ENCODE measurements at places on chromosomes 1 and 21.

GRCh38 chr1:151684128-151684527 lies 32.5 kb downstream of the CELF3 start:
- no peak for DNase-seq

DNA sequence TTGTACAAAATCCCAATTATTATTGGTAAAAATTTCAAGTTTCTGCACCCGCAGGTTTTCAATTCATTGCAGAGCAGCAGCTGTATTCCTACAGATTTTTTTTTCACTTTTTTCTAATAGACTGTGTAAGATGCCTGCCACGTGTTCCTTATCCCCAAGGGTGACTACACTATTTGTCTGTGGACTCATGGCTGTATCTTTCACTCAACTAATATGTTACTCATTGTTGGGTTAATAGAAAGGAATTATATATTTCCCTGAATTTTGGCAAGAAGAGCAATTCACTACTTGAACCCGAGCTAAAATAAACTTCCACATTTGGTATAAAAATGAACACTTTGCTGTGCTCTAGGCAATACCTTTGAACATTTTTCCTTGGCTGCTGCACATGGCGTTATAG lies 158.7 kb downstream of the NCAM2 start:
- DNase-seq = no peak

DNA sequence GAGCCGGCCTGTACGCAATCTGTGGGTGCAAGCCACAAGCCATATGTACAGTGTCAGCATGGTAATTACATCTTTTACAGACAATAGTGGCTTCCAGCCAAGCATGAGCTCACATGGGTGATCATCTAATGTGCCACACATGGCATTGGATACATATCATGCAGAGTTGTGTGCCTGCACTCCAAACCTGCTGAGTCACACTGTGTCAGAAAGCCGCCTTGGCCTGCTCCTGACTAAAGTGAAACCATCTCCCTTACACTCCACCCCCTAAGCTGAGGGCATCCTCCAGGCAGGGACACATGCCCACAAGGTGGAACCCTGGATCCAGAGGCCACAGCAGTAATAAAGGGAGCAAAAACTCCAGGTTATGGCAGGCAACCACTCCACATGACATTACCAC lies 72.5 kb downstream of the KCNT2 start:
- no peak for DNase-seq

GRCh38 chr1:67761091-67761490 lies 72.2 kb downstream of the GNG12 start:
- DNase-seq = no peak

DNA sequence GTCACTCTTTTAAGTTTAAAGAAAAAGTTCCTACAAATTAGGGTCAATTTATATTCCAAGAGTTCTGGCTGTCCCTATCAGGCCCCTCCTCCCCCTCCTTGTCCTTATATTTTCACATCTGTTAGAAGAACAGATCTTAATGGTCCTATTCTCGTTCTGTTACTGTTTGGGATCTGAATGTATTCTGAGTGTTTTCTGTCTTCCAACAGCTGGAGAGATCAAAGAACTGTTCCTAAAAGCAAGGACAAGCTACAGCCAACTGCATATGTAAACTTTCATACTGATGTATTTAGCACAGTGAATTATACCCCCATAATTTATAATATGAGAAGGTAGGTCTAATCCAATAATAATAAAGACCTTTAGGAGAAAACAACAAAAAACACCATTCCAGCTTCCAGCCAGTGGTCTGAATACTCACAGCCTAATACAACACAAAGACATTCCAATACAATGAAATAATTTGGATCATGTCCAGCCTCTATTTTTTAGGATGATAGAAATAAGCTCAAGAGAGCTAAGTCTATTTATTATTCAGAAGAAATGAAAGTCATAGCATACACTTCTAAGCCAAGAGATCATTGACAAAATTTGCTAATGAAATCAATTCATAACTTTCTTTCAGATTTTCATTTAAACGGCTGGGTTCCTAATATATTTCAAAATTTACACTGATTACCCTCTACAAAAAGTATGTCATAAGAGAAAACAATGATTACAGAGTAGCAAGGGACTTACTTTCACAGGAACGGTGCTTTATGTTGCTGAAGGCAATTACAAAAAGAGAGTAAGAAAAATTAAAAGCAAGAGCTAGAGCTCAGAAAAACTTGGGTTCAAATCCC lies 25.3 kb downstream of the WLS start:
- no peak for DNase-seq

DNA sequence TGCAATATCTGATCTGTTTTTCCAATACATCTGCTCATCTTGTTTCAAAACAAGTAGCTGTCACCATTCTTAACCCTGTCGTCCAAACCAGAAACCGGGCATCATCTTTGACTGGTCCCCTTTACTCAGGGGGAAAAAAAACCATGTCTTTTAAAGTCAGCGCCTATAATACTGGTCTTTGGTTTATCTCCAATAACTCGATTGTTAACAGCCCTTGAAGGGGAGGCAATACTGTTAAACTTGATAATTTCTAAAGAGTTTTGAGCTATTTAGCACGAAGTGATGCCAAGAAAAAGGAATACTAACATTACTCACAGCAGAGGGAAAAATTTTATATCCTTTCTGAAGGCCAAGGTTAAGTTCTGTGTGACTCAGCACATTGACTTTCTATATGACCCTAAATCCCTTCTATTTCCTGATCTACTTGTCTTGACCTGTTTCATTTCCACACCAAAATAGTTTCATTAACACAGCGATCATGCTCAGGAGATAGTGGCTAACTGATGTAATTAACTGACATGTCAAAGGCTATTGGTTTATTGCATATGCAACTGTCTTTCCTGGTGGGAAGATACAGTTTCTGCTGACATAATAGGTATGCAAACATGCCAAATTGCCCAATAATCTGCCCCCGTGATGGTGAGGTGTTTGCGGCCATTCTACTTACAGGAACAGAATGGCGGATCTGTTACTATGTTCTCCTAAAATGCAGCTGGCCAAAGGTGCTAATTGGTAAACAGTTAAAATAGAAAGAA lies 59.1 kb downstream of the NFIA start:
- DNase-seq = no peak

DNA sequence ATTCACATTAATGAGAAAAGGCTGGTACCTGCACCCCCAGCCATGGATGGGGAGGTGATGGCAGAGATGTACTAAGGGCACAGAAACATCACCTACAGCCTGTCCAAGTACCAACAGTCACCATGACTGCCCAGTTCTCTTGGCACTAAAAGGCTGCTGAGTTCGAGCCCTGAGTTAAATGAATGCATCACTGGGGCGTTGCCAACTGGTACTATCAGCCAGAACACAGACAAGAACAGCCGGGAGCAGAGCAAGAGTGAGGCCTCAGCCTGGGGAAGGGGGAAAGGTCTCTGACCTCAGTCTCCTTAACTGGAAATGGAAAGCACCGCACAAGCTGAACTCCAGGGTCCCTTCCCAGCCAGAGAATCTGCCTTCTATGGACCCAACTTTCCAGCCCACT lies 60.5 kb downstream of the GLIS1 start:
- DNase-seq = no peak

DNA sequence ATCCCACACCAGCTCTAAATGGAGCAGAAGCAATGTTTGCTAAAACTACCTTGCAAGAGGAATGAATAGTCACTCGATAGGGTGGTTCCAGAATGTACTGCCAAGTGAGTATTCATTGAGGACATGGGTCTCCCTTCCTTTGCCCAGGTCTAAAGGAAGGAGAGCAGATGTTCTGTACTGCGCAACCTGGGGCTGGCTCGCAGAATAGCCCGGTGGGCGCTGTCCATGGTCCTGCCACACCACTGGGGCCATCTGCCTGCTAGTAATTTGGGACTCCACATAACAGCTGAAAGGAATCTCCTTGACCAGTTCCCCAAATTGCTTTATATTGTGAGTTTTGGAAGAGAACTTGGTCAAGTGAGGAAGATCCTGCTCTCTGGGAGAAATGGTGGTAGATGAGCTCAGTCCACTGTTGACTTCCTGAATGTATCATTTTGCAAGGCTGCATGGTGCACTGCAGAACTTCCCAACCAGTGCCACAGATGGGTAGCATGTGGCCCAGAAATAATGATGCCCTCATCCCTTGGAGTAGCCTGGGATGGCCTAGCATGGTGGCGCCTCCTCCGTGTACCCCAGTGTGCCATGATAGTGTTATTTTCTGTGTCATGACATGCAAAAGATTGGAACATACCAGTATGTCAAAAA lies 5.7 kb downstream of the SLC6A17 start:
- peak; percentile 59 for DNase-seq

GRCh38 chr1:117341123-117341522 lies 26.1 kb upstream of the MAN1A2 start:
- DNase-seq = no peak

GRCh38 chr1:231091415-231091814 lies 51.4 kb upstream of the FAM89A start:
- no peak for DNase-seq

DNA sequence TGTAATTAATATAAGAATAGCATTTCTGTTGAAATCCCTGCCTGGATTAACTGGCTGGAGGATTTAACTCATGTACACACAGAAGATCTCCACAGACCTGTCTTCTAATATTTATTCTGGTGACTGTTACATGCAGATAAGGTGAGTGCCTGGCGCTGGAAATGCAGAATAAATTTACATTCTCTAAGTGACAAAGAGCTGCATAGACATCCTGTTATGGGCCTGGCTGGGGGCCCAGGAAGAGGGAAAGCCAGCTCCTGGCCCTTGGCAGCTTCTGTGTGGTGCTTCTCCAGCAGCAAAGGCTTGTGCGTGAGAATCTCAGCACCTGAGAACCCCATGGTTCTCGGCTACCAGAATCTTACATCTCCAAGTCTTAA lies 446.6 kb downstream of the PTPRU start:
- DNase-seq = no peak

GRCh38 chr1:238139713-238140112 lies 249.0 kb upstream of the ZP4 start:
- DNase-seq = no peak

- no peak for DNase-seq
Measured at GRCh38 chr1:115242543-115242942, 95.5 kb downstream of the NGF start.

- DNase-seq = no peak
Measured at GRCh38 chr1:39394598-39394997, 96.8 kb upstream of the BMP8A start.

- DNase-seq = no peak
Measured at GRCh38 chr1:90707363-90707710, 9.8 kb downstream of the BARHL2 start.

Measured in right kidney (tissue), 9 donors.